ENCODE measurements at places on chromosomes 11 and 22.
A peak's percentile ranks its signal among the peaks of the same experiment; 100 is the strongest.

DNA sequence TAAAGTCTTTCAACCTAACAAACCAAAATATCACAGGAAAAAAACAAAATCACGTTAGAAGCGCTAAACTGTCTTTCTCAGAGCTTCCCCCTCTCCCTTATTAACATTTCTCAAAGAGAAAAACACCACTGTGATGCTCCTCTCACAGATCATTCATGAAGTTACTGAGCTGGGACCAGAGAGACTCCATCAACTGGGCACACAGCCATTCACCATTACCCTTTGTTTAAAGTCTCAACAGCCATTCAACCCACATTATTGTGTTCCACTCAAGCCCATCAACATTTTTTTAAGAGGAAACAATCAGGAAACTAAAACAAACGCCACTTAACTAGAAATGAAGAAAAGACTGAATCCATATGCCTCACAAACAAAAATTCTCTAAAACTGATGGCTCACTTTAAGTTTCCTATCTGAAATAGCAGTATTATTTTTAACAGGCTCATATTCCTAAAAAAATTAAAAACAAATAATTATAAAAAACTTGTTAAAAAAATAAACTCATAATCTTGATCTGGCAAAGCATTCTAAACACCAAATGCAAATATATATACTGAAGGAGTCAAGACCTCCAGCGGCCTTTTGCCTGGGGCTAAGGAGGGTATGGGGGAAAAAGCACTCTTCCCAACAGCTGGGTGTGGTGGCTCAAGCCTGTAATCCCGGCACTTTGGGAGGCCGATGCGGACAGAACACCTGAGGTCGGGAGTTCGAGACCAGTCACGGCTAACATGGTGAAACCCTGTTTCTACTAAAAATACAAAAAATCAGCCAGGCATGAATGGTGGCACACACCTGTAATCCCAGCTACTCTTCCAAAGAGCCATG lies 14.0 kb downstream of the CELF1 start:
- no peak for DNase-seq

DNA sequence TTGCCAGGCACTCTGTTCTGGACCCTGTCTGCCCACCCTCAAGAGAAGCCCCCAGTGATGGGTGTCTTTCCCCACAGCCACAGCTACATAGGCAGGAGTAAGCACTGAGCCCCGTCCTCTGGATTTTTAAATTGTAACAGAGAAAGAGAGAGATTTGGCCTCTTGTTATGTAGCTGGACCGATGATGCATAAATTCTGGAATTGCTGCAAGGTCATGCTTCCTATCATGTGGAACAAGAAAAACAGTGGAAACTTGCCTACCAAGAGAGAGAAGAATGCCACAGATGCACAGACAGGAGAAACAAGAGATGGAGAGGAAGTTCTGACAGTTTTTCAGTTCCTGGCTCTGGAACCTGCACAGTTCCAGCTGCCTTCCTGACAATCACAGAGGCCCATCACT lies 150.2 kb downstream of the ETS1 start:
- DNase-seq = no peak

DNA sequence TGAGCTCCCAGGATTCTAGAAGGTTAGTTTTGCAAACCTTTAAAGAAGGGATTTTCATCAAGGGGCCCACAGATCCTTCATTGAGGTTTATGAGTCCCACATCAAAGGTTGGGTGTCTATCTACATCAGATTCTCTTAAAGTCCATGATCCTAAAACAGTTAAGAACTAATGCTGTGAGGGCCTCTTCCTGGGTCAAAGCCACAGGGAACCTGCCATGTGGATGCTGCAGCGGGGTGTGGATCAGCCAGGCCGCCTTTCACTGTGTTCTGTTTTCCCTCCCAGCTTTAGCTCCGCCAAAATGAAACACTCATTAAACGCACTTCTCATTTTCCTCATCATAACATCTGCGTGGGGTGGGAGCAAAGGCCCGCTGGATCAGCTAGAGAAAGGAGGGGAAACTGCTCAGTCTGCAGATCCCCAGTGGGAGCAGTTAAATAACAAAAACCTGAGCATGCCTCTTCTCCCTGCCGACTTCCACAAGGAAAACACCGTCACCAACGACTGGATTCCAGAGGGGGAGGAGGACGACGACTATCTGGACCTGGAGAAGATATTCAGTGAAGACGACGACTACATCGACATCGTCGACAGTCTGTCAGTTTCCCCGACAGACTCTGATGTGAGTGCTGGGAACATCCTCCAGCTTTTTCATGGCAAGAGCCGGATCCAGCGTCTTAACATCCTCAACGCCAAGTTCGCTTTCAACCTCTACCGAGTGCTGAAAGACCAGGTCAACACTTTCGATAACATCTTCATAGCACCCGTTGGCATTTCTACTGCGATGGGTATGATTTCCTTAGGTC lies 5.3 kb downstream of the SERPIND1 start:
- DNase-seq = no peak

DNA sequence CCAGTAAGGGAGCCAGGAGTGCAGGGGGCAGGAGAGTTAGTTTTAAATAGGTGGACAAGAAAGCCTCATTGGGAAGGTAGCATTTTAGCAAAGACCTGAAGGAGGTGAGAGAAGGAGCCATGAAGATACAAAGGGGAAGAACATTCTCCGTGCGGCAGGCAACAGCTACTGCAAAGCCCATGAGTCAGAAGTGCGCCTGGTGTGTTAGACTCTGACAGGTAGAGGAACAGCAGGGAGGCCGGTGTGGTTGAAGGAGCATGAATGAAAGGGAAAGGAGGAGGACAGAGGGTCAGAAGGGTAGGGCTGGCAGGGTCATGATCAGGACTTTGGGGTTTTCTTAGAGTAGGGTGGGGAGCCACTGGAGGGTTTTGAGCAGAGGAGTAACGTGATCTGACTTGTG lies 34.5 kb upstream of the PAMR1 start:
- no peak for DNase-seq

GRCh38 chr11:83157594-83158356 lies 844 bp downstream of the PCF11 start:
- DNase-seq = peak; percentile 19

DNA sequence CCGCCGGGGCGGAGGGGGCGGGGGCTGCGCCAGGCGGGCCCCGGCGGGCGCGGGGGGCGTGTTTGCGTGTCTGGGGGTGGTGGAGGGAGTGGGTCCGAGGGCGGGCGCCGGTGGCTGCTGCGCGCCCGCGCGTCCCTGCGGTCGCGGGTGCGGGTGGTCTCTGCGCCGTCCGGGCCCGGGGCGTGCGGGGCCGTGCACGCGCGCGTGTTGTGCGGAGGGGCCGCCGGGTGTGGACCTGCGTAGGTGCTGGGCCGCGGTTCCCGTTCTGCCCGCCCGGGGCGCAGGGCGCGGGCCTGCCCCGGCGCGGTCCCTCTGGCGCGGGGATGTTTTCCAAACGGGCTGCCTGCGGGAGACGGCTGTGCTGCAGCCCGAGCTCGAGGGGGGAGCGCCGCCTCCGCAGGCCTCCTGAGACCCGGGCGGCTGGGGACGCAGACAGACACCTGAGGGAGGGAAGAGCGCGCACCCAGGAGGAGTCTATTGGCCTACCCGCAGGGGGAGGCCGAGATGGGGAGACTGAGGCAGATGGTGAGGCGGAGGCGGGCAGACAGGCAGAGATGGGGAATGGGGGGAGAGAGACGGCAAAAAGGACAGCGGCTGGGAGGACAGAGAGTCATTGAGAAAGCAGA lies 442 bp downstream of the PELI3 start:
- no peak for DNase-seq

DNA sequence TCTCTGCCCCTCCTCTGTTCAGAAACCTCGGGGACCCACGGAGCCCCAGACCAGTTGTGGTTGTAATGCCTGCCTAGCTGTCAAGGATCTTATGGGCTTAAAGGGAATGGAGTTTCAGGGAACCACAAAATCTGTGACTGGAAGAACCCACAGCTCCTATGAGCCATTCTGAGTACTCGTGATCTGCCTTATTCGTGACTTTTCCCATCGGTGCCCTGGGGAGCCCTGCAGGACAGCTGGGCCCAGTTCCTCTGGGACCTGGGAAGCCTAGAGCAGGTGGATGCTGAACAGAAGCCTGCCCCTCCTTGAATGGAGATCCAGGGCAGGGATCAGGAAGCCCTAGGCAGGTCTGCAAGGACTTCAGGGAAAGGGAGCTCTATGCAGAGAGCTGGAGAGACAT lies 42.1 kb upstream of the TTC12 start:
- DNase-seq = no peak

GRCh38 chr11:77171885-77172665 lies 44.0 kb downstream of the MYO7A start:
- no peak for DNase-seq

GRCh38 chr11:1167751-1168231 lies 10.0 kb downstream of the MUC5AC start:
- DNase-seq = no peak

DNA sequence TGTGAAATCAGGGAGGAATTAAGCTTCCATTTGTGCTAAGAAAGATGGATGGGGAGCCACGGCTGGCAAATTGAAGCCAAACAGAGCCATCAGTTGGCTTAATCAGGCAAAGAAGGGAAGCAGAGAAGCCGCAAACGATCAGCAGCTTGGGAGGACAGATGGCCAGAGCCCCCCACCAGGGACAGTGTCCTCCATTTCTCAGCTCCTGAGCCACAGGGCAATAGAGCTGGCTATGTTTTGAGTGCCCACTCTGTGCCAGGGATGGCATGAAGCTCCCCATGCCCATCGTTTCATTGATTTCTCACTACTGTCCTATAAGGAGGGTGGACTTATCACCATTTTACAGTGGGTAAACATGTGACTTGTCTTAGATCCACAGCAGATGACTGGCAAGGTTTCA lies 126.3 kb upstream of the ASPHD2 start:
- DNase-seq = no peak

DNA sequence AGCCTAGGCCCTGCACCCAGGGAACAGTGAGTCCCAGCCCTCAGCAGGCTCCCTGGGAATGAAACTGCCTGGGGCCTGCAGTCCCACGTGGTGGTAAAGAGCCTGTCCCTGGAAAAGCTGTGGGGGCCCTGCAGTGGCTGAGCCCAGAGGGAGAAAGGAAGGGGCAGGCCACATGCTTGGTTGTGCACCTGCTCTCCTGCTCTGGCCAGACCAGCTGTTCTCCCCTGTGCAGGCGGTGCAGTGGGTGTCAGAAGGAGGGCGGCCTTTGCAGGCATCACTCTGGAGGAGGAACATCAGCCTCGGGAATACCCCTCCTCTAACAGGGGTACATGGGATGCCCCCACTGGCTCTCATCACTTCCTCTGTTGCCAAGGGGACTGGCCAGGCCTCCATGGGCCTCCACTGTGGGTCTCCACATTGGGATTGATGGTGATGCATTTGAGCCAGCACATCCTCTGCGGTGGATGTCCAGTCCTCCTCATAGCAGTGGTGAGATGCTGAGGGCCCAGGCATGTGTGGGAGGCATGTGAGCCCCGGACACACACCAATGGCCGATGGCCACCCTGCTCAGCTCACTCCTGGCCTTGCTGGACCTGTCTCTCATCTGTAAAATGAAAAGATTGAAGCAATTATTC lies 690.4 kb downstream of the BRD1 start:
- no peak for DNase-seq

GRCh38 chr11:71208011-71208774 lies 44.2 kb downstream of the SHANK2 start:
- no peak for DNase-seq

DNA sequence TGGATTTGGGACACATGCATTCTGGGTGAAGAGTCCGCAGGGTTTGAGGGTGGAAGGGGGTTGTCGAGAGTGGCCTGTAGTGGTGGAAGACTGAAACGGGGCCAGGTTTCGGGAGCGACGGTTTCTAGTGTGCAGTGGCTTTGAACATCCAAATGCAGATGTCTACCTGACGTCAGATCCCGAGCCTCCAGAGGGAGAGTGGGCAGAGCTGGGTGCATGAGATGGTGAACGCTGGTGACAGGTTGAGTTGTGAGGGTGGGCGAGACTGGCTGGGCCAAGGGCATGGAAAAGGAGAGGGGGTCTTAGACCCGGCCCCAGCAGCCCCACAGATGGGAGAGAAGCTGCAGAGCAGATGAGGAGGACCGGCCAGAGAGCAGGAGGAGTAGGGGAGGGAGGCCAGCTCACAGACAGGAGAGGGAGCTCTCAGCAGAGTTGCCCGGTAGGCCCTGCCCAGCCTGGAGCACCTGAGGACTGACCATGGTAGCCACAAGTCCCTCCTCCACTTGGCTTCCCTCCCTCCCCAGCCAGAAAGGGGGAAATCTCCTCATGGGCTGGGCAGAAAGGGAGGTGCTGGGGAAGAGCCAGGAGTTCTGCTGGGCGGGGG lies 14.2 kb downstream of the KCNJ4 start:
- no peak for DNase-seq

DNA sequence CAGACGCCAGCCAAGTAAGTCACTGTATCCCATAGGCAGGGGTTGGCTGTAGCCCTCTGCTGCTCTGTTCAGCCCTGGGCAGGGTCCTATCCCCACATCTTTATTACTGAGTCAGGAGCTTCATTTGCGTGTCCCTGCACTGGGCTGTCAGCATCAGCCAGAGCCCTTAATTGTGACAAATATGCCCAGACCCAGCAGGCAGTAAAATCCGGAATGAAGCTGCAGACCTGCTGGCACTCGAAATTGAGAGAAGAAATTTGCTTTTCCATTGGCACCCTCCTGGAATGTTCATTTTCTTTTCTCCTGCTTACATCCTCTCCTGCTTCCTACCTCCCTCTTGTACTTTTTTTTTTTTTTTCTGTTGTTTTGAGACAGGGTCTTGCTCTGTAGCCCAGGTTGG lies 43.8 kb downstream of the CEP164 start:
- DNase-seq = no peak

DNA sequence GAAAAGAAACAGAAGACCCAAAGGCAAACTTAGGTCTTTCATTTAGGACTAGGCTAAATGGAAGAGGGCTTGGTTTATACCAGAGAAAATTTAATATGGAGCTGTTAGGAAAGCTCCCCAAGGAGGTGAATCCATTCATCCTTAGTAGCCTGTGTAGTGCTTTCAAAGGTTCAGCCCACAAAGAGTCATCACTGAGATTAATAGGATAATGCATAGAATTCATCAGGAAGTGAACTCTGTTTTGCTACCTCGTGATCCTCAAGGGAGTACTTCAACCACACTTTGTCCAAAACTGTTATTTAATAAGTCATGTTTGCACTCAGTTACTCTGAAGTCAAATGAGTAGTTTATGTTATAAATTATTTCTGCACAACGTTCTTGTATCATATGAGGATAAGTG lies 43.3 kb upstream of the MMP7 start:
- DNase-seq = no peak

- DNase-seq = no peak
Observed at GRCh38 chr22:46185283-46185682, 35.0 kb downstream of the PPARA start.

DNA sequence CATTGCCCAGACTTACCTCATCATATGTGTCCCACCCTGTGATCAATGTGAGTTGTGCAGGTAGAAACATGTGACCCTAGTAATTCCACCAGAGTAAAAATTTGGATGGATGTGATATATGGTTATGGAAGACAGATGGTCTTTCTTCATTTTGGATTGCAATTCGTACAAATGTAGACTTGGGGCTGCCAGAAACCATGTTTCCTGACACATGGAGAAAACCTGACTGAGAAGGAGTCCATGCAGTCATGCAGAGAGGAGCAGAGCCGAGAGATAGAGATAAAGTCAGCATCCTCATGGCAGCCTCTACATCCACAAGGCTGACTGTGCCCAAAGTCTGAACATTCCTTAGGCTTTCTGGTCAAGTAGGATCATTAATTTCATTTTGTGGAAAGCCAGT lies 678.1 kb upstream of the KIRREL3 start:
- DNase-seq = no peak
